ENCODE measurements at places on chromosomes 6 and 20.

DNA sequence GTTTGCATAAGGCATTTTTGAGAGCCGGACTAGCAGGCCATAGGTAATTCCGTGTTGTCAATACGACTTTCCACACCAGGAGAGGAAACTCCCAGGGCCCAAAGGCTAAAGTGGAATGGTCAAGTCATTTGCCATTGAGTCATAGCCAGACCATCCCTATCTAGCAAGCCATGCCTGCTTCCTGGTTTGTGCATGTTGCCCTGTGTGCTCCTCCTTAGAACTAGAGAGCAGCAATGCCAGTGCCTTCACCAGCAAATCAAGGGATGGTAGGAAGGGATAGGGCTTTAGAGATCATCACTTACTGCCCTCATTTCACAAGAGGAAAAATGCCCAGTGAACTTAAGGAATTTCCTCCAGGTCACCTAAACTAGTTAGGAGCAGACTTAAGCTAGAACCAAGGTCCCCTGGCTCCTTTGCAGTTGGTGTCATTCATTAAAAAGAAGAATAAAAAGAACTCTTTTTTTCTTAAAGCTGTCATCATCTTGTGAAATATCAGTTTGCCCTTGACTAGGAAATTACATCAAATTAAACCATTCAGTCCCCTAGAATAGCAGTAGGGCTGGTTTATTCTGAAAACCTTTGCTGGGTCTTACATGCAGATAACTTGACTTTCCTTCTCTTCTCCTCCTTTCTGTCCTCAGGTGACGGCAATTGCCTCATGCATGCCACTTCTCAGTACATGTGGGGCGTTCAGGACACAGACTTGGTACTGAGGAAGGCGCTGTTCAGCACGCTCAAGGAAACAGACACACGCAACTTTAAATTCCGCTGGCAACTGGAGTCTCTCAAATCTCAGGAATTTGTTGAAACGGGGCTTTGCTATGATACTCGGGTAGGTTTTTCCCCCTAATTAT is 7.4 kb downstream of the TNFAIP3 start:
- DNase-seq, result no peak

GRCh38 chr6:91486200-91486599 is 899.3 kb upstream of the MAP3K7 start:
- DNase-seq, result no peak

DNA sequence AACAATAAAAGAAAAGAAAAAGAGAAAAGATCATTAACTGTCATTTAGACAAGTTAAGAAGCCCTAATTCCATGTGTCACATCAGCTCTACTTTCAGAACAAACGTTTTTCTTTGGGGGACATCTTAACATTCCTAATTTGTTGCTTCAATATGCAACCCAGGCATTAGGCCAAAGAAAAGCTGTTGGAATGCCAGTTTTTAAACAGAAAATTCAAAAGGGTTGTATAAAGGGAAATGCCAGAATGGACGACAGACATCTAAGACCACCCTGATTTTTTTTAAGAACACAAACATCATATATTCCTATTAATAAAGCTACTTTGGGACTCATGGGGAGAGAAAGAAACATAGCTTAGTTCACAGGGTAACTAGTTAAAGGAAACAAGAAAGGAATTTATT is 315.0 kb downstream of the GMDS start:
- DNase-seq, result no peak

DNA sequence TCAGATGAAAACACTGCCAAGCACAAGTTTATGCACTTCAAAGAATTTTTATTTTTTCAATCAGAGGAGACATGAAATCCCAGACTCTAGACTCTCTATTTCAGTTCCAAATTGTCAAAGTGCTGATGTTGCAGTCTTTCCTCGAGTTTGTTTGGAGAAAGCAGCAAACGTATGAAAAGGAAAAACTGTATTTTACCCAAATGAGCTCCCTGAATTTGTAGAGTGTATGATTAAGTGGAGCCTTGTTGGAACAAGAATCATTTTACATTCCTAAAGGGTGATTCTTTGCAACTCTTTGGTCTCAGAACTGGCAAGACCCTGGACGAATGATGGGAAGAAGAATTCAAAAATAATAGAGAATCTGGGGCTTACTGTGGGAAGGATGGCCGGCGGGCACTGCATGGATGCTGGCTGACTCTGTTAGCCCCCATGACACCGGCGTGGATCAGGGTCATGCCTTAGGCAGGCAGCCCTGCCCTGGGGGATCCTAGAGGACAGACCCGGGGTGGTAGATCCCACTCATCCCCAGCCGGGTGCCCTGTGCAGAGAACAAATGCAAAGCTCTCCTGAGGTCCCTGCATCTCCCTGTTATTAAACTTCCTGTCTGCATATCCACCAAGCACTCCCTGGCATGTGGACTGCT is 207.4 kb downstream of the FNDC1 start:
- no peak for DNase-seq

DNA sequence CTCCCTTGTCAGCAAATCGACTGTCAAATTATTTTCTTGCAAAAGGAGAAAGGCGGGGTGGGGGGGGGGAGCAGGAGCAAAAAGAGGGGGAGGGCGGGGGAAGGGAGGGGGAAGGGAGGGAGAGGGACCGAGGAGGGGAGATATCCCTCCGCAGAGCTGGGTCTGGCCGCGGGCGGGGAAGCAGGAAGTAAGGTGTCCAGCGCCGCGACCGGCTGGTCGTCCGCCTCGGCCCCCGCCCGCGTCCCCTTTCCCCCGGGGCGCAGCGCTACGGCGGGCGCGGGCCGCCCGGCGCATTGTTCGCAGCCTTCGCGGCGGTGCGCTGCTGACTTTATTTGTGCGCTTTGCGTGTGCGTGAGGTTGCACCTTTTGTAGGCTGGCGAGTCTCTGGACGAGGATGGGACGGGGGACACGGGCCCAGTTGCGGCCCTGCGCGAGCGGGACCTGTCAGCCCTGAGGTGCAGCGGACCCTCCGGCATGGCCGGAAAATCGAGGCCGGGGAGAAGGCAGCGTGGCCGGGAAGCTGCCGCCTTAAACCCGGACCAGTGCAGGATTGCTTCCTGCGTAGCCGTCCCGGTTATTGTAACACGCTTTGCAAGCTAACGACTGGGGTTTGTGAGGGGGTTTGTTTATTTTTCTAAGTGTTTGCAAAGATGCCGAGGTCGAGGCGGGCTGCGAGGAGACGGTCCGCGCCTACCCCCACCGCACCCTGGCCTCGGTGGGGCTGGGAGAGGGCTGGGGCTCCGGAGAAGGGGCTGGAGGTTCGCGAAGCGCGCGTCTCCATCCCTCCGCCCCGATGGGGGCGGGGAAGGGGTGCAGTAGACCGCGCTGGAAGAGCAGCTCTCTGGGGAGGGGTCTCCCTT is 675 bp upstream of the TRERF1 start:
- no peak for DNase-seq

DNA sequence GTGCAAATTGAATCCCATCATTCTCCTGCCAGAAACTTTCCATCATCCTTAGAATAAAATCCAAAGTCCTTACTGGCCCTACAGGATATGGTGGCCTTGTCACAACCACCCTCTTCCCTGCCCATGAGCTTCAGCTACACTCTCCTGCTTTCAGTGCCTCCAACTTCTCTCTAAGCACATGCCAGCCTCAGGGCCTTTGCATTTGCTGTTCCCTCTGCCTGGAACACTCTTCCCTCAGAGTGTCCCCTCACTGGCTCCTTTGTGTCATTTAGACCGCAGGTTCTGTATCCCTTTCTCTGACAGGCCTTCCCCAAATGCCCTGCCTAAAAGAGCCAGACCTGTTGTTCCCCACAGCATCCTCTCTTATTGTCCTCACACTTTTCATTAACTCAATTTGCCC is 18.2 kb downstream of the HCK start:
- no peak for DNase-seq

DNA sequence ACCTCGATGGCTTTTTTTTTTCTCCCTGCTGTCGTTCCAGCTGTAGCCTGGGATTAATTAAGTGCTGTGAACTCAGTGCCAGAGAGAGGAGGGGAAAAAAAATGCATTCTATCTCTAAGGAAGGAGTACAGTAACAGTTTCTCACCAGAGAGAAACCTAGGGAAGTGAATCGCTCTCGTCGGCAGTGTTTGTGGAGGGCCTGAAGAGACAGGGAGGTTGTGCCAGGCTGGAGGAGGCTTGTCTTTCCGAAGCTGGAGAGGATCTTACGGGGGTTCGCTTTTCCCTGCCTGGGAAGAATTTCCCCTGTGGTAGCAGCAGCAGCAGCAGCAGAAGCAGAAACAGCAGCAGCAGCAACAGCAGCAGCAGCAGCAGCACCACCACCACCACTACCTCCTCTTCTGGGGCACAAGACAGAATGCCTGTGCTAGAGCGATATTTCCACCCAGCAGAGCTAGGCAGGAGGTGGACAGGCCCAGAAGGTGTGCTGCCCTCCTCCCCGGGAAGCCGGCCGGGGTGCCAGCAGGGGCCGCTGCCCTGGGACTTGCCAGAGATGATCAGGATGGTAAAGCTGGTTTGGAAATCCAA is 186.5 kb downstream of the PDE7B start:
- DNase-seq, result no peak

DNA sequence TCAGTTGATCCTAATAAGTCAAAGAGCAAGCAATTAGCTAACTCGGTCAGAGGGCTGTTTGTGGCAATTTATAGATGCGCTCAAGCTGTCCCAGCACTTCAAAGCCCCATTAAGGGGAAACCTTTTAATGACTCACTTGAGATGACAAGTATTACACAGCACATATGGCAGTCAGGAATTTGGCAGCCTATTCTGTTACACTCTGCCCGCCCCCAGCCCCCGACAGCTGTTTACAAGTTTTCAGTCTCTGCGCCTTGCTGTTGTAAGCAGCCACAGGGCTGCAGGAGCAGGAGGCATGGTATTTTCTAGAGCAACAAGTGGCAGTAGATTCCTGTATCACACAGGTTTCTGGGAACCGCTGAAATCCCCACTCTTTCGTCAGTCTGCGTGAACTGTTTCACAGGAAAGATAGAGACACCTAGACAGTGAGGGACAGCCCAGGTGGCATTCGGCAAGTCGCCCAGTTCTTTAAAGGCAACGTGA is 263.0 kb downstream of the FOXC1 start:
- no peak for DNase-seq

DNA sequence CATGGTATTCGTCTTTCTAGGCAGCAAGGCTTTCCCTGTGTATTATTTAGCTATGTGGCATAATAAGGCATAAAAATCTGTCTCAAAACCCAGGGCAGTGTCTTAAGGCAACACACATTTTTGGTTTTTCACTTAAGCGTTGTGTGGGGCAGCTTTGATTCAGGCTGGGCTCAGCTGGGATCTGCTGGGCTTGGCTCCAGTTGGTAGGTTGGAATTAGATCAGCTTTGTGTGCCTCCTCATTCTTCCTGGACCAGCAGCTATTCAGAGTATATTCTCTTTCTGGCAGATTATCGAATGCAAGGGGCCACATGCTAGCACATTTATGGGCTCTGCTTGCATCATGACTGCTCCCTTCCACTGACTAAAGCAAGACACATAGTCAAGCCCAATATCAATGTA is 487.9 kb downstream of the RFPL4B start:
- DNase-seq, result no peak

- DNase-seq, result no peak
These were observed 270.4 kb downstream of the KIF16B start for GRCh38 chr20:16302818-16303217.

DNA sequence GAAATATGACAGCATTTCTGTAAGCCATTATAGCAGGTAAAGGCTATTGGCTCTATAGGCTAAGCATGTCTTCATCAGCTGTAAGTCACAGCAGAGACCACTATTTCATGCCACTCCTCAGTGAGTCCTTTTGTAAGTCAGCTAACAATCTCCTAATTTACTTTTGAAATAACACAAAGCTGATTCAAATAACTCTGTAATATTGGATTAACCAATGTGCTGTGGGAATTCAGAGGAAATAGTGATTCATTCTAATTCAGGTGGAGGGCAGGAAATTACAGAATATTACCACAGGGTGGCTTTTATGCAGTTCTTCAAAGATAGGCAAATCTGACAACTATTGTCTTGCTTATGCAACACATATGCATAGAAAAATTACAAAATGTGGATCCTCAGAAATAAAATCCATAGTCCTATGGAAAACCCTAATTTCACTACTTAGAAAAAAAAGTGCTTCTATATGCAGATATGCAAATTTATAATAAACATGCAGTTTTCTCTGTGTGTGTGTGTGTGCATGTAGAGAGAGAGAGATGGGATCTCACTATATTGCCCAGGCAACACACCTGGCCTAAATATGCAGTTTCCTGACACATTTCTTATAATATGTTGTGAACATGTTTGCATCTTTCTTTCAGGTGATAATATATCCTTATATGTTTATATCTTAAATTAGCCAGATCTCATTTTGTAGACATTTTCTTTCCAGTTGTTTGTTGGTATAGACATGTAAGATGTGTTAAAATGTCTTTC is 4.8 kb upstream of the SMIM28 start:
- DNase-seq, result no peak

GRCh38 chr6:150741633-150742200 is 123.8 kb upstream of the MTHFD1L start:
- DNase-seq, result no peak

GRCh38 chr20:10542442-10542841 is 107.3 kb downstream of the SLX4IP start:
- DNase-seq, result no peak

DNA sequence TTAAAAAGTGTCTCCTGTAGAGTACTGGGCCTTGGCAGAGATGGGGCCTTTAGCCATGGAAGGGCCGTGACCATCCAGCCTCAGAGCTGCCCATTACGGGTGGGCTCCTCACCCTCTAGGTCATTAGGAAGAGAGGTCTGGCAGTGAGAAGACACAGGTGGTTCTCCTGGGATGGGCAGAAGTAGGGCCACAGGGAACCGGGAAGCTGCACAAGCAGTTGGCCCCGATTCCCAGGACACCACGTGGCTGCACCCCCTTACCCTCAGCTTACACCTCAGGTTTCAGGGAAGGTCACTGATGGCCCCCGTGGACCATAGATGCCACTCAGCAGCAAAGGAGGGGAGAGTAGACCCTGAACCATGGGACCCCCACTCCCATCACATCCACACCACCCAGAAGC is 1.6 kb downstream of the RAET1G start:
- DNase-seq, result no peak

DNA sequence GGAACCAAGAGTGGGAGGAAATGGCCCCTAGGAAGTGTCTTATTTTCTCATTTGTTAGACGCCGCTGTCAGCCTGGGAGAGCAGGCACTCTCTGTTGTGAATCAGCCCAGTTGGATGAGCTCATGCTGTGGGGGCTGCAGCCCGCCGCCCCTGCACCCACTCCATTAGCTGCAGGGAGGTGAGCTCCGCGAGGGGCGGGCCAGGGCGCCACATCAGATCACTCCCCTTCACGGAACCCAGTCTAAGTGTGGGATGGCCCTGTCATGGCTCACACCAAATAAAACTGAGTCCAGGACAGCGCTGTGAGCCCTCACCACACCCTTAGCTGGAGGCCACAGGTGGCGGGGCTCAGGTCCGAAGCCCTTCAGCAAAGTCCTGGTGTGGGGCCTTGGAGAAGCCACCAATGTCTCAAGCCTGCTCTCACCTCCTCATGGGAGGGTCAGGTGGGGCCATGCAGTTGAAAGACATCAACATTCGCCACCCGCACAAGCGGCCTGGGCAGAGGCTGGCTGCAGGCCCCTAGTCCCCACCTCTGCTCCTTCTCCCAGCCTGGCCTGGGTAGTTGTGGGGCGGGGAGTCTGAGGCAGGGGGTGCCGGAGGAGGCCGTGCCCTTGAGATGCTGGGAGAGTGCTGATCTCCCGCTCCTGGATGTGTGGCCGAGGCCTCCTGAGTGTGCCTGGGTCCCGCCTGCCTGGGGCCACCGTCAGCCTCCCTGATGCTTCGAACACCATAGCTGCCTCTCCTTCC is 66.2 kb upstream of the SLCO4A1 start:
- no peak for DNase-seq
